ENCODE measurements at places on chromosomes 3 and 15.
A peak's percentile ranks its signal among the peaks of the same experiment; 100 is the strongest.

- peak; percentile 10 for DNase-seq
Measured at GRCh38 chr3:169497567-169498257, 165.8 kb downstream of the MECOM start.

GRCh38 chr15:50071551-50072258, 47.3 kb downstream of the ATP8B4 start:
- DNase-seq: no peak

GRCh38 chr3:138408751-138409570, 25.5 kb upstream of the ESYT3 start:
- DNase-seq: peak; percentile 38

GRCh38 chr3:190554197-190554596, 40.3 kb downstream of the IL1RAP start:
- DNase-seq: no peak
